IMR-90 (cell line): ENCODE measurements at places on chromosomes 1 and 21. TPM values are rescaled to one million over a fixed set of nuclear protein-coding genes. Genes with fewer than 3 reads are reported as not detected.

The TMEM53 gene
- 2.2 and 2.7 TPM in 2 replicates for total RNA-seq

The TSSK3 gene
- not detected in 2 replicates for total RNA-seq

The CRB1 gene
- total RNA-seq, result under 0.01 TPM in 1 of 2 replicates, not detected in the other

The CYP4A22 gene
- total RNA-seq, result not detected in 2 replicates

The KRTAP13-2 gene
- total RNA-seq, result not detected in 2 replicates

The COG2 gene
- total RNA-seq, result 16.7 and 17.8 TPM in 2 replicates
